Hematopoietic multipotent progenitor cell treated with erythropoietin and hydrocortisone succinate and interleukin-3 and kit ligand, for 8 days (in vitro differentiated cells): ENCODE measurements at places on chromosomes 13 and 19.

DNA sequence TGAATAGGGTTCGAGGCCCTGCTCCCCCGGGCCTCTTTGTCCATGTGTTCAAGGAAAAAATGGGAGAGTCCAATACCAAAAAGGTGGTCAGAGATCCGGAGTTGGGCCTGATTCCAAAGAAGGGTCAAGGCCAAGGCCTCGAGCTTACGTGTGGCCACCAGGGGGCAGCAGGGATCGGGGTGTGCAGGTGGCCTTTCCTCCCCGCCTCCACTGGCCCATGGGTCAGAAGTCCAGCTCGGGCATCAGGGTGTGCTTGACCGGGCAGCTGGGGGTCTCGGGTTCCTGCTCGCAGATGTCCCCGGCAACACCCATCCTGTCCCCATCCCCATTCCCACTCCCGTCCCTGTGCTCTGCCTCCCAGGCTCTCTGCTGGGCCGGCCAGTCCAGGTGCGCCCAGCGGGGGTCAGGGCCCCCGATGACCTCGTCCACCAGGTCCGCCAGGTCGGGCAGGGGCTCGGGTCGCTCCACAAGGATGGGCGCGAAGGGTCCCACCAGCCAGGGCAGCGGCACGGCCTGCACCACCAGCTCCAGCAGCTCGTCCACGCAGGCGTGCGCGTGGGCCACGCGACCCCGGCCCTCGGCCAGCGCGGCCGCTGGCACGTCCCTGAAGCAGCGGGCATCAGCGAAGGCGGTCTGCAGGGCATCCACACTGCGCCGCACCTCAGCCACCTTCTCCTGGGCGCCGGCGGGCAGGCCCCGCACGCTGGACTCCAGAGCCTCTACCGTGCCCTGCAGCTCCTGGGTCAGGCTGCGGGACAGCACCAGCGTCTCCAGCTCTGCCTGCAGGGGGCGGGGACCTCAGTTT, 5.2 kb upstream of the PLIN4 start:
- DNase-seq: peak; percentile 39

DNA sequence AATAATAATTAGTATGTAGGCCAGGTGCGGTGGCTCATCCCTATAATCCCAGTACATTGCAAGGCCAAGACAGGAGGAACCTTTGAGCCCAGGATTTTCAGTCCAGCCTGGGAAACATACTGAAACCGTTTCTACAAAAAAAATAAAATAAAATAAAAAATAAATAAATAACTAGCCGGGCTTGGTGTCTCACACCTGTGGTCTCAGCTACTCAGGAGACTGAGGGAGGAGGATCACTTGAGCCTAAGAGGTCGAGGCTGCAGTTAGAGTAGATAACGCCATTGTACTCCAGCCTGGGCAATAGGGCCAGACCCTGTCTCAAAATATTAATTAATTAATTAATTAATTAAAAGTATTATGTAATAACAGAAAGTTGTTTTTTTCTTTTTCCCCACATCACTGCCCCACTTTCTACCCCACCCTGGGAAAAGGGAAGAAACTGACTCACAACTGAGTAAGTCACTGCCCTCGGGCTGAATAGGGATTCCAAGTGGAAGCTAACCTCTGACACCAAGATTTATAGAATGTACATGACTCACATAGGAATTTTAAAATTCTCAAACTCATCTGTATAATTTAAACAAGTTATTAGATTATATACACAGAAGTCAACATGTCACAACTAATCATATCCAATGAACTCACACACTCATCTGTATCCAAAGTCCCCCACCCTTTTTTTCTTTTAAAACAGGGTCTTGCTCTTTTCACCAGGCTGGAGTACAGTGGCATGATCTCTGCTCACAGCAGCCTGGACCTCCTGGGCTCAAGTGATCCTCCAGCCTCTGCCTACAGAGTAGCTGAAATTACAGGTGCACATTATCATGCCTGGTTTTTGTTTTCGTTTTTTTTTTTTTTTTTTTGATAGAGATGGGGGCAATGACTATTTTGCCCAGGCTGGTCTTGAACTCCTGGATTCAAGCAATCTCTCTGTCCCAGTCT, 12.5 kb downstream of the ZNF611 start:
- DNase-seq: no peak

- no peak for DNase-seq
These were observed 131.1 kb upstream of the GJB6 start for GRCh38 chr13:20363172-20363571.

GRCh38 chr19:47539747-47540311, 25.0 kb upstream of the NAPA start:
- no peak for DNase-seq

GRCh38 chr19:5572556-5573286, 5.0 kb upstream of the TINCR start:
- no peak for DNase-seq

DNA sequence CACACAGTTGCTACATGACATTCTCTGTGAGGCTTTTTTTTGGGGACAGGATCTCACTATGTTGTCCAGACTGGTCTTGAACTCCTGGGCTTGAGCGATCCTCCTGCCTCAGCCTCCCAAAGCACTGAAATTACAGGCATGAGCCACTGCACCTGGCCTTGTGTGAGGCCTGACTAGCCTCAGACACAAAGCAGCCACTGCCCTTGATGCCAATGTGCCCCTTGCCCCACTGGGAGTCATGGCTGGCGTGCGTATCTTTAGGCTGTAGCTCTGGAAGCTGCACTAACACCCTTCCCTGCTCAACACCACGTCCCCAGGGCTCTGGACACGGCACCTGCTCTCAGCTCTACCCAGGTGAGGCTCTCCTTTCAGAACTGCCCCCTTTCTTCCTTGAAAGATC, 14.5 kb upstream of the KPTN start:
- DNase-seq: no peak

GRCh38 chr19:459724-460511, 915 bp downstream of the SHC2 start:
- DNase-seq: peak; percentile 6

- no peak for DNase-seq
These were observed 75.3 kb upstream of the SERP2 start for GRCh38 chr13:44298314-44298713.

GRCh38 chr19:33233056-33233873, 7.6 kb upstream of the SLC7A10 start:
- no peak for DNase-seq

DNA sequence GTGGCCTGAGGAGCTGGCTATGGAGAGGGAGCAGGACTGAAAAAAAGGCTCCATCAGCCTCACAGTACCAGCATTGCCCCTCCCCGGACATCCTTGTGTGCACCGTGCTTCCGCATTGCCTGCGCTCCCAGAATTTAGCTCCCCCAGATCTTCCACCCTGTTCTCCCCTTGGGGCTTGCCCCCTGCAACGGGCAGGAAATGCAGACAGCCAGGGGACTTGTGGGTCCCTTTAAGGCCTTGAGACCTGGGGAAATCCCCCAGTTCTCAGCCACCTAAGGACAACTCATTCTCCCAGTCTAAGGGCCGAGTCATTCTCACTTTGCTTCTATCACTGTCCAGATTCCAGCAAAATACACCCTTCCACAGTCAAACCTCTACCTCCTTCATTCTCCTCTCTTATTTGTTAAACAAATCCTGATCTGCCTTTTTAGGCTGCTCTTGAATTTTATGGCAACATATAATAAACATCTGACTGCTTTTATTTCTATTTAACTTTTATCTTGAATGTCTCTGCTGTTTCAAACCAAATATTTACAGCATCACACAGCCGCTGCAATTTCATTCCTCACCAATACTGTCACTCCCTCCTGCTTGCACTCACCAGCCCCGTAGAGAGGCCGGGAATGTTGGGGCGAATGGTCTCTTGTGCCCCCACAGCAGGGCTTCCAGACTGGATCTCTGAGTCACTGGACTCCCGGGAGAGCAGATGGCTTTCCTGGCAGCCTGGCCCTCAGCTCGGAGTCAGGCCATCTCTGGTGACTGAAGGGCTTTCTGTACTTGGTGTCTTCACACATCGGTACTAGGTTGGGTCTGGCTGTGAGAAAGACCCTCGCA, 221.9 kb downstream of the TSHZ3 start:
- no peak for DNase-seq

DNA sequence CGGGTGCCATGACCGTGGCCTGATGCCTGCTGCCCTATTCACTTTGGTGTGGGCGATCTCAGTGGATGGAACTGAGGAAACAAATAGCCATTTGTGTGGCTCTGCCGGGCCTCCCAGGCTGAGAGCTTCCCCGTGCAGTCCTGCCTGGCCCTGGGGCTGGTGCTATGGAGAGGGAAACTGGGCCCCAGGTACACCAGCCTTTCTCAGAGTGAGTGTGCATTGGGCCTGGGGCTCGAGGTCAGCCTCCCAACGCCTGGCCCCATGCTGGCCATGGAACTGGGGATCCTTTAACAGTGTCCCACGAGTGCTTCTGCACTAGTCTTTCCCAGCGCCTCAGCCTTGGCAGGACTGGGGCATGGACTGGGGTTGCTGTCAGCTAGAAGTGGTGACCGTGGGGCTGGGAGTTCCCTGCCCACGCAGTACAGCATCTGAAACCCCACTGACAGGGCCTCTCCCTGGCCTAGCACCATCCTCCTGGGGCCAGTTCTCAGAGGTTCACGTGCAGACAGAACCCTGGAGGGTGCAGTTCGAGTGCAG, 10.5 kb downstream of the PLEKHF1 start:
- no peak for DNase-seq

GRCh38 chr19:34218818-34219164, 35.6 kb upstream of the GARRE1 start:
- DNase-seq: no peak

- peak; percentile 58 for DNase-seq
These were observed 23.9 kb upstream of the OXGR1 start for GRCh38 chr13:97018029-97018819.

GRCh38 chr13:88958821-88959220, 1287.7 kb downstream of the SLITRK5 start:
- no peak for DNase-seq

- DNase-seq: peak; percentile 19
These were observed 43.1 kb downstream of the CYP4F22 start for GRCh38 chr19:15551293-15552004.

- peak; percentile 75 for DNase-seq
These were observed 836 bp upstream of the BST2 start for GRCh38 chr19:17406046-17406886.

- peak; percentile 62 for DNase-seq
These were observed 18.1 kb upstream of the GTF3A start for GRCh38 chr13:27406178-27406939.

DNA sequence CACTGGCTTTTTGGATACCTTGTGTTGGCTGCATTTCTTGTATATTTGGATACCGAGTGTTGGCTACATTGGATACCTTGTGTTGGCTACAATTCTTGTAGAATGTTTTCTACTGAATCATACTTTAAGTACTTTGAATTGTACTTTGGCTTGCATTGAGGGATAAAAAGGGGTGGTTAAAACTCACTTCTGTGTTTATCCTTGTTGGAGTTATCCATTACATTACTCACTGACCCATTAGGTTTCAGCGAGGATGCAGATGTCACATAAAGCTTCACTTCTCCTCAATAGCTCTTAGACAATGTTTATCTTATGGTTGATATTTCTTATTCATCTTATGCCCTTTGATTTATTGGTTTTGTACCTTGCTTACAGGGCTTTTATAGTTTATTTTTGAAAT, 43.1 kb downstream of the PDS5B start:
- DNase-seq: no peak

DNA sequence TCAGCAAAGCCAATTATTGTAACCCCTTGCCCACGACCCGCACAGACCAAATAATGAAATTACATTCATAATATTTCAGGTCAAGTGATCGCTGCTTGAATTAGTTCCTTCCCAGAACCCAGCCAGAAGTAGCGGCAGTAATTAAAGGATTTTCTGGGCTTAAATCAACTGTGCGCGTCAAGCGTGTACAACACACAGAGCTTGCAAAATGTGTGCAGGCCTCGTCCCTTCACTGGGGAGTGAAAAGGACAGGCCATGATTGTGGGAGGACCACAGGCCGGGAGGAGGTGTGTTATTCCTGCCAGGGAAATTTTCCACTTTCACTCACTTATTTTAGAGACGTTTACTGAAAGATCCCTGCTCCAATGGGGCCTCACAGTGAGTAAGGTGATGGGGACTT, 84.9 kb downstream of the CHST8 start:
- DNase-seq: no peak

DNA sequence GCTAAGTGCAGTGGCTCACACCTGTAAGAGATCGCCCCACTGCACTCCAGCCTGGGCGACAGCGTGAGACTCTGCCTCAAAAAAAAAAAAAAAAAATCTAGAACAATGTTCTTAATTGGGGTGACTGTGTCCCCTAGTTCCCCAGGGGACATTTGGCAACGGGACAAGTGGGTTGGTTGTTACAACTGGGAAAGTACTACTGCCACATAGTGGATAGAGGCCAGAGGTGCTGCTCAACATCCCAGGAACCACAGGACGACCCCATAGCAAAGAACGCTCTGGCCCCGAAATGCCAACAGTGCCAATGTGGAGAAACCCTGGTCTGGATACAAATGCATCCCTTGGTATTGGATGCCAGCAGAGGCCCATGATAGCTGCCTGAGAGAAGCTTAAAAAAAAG, 11.8 kb downstream of the NLRP12 start:
- DNase-seq: peak; percentile 5

DNA sequence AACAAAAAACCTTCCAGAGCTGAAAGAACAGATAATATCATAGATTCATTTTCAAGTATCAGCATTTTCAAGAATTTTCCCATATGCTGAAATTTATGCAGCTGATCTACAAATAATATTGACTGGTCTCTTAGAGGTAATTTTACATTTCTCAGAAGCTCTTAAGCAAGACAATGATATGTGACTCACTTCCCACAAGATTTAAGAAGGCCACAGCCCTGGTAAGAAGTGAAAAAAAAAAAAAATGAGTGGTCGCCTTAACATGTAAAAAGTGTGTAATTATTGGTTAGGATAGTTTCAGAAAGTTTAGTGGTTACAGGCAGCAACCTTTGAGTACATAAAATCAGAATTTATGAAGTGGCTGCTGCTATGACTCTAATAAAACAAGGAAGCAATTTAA, 54.5 kb downstream of the NUFIP1 start:
- no peak for DNase-seq
